ENCODE measurements at places on chromosomes 12 and 14. TPM values are rescaled to one million over a fixed set of nuclear protein-coding genes. Genes with fewer than 3 reads are reported as not detected.
A peak's percentile ranks its signal among the peaks of the same experiment; 100 is the strongest.

The EIF2S1 gene
- 94.2 TPM for total RNA-seq

The PHC1 gene
- 14.5 TPM for total RNA-seq

The PIWIL1 gene
- not detected for total RNA-seq

The BCL2L14 gene
- total RNA-seq = 0.24 TPM

The LTBR gene
- 84.2 TPM for total RNA-seq

The P2RX2 gene
- total RNA-seq = not detected

The PRICKLE1 gene
- total RNA-seq = 1.4 TPM

The AKAP6 gene
- 4.4 TPM for total RNA-seq

The C12orf60 gene
- 0.76 TPM for total RNA-seq

The MYBPC1 gene
- 0.40 TPM for total RNA-seq

The PRPH gene
- 0.64 TPM for total RNA-seq

The GDF3 gene
- not detected for total RNA-seq

The TEX52 gene
- total RNA-seq = not detected

The MMP17 gene
- total RNA-seq = 2.2 TPM

GRCh38 chr12:49288412-49288853, 6.5 kb upstream of the PRPH start:
- ATAC-seq = peak; percentile 67

GRCh38 chr14:76780058-76780345, 18.7 kb downstream of the VASH1 start:
- ATAC-seq = no peak

DNA sequence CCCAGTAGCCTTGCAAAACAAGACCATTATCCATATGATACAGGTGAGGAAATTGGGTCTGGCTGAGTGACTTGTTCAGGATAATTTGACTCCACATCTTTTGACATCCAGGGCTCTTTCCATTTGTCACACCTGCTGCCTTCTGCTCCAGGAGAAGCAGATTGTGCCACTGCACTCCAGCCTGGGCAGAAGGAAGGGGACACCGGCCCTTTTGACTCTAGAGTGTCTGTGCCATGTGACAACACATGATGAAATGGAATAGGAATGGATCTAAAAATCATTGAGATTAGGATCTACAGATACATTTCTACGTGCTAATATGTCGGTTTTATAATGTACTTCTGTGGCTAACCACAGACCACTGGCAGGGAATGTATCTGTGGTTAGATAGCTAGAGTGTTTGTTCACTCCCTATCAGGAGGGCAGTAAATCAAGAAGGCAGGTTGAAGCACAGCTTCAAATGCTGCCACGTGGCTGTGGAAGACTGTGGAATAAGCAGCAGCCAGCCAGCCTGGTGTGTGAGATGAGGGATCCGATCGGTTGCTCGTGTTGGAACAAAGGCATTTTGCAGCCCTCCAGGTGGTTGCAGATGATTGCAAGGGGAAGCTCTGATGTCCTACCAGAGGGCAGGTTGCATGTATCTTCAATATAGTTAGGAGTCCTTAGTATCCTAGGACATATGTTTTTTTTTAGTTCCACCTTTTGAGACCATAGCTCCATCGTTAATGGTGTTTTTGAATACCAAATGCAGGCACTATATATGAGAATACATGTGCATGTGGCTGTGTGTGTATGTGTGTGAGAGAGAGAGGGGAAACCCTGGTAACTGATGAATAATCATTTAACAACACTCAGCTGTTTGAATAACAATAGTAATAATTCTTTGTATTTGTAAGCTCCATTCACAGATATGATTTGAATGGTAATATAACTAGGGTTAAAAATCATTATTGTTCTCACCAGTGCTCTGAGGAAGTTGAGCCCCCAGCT, 28.6 kb downstream of the EML1 start:
- no peak for ATAC-seq

- no peak for ATAC-seq
These were observed 22.1 kb downstream of the FGD6 start for GRCh38 chr12:95195122-95195521.

- peak; percentile 77 for ATAC-seq
These were observed 6.0 kb downstream of the TMCC3 start for GRCh38 chr12:94644141-94644979.

DNA sequence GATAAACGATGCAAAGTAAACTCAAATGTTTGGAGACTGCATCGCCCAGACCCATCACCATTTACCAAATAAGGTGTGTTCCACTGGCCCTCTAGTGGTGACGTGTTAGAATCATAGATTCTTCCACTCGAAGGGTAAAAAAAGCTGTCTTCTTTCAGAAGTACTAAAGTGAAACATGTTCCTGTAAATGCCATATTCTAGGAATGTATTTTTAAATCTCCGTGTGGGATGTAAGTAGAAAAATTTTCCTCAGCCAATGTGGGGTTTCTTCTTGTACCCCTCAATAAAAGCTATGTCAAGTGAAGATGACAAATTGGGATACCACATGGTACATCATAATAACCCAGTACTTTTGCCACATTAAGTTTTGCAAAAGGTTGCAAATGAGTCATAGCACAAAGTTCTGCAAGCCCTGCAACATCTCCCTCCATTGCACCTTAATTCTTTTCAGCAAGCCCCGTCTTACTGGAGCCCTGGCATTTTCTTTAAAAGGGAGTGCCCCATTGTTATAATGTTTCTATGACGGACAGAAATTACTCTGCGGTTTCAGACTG, 100.8 kb downstream of the CCER1 start:
- ATAC-seq = peak; percentile 78

DNA sequence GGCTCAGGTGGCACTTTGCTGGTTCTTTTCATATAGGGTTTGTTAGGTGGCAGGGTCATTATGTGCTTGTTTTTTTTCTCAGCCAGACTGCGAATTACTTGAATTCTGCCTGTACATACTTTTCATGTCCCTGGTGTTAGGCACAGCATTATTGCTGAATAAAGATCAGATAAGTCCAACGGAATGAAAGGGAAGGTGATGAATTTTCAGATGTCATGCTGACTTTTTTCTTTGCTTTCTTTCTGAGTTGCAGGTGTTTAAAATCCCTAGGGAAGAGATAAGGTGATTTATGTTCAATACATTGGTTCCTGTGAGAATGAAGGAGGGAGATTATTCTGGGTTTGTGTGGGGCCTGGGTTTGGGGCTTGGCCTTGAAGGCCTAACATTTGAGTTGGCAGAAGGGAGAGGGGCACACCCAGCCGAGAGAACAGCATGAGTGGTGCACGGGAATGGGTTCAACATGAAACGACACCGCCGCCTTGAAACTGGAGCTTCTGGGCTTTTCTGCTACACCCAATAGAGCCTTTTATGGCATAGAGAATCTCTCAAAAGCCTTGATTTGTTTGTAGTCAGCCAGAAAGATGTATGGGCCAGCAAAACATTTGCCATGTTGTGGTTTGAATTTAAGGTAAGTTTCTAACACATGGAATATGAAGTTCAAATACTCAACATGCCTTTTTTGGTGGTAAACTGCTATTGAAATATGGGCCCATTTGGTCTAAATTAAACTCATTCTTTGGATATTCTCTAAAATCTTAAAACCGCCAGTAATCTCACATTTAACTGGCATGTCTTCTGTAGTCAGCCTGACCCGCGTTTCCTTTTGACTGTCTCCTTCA, 477.0 kb downstream of the PCNX1 start:
- ATAC-seq = no peak

DNA sequence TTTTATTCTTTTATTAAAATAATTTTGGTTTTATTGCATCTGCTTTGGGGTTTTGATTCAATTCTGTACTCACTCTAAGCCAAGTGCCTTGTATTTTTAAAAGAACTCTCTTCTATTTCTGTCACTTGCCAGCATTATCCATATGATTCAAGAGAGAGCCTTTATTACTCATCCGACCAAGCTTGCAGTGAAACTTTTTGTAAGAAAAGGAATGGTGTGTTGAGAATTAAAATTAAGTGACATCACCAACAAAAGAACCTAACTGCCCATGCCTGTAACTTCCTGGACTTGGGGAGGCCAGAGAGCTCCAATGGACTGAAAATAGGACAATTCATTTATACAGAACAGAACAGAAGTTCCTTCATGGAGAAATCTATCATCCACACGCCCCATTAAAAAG, 52.1 kb downstream of the GALNT4 start:
- no peak for ATAC-seq

- ATAC-seq = no peak
These were observed 3.9 kb downstream of the PALS1 start for GRCh38 chr14:67245104-67245503.

GRCh38 chr14:97218274-97218673, 421.1 kb downstream of the VRK1 start:
- no peak for ATAC-seq

DNA sequence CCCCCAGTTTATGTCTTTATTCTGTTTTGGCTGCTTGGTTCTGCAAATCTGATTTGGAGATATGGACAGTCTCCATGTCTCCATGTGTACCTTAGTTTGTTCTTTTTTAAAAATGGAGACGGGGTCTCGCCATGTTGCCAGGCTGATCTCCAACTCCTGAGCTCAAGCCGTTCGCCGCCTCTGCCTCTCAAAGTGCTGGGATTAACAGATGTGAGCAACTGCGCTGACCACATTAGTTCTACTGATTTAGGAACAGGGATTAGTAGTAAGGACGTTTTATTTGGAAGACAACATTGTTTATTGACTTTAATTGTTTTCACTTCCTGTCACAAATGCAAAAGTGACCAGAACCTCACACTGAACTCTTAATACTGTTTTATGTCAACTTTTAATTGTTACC, 14.7 kb downstream of the AEBP2 start:
- ATAC-seq = no peak

DNA sequence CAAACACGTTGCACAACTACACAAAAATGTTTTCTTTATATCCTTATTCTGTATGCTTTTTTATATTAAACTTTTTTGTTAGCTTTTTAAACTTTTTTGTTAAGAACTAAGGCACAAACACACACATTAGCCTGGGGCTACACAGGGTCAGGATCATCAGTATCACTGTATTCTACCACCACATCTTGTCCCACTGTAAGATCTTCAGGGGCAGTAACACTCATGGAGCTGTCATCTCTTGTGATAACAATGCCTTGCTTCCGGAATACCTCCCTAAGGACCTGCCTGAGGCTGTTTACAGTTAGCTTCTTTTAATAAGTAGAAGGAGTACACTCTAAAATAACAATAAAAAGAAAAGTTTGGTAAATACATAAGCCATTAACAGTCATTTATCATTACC, 42.2 kb downstream of the PLEKHA5 start:
- ATAC-seq = no peak

DNA sequence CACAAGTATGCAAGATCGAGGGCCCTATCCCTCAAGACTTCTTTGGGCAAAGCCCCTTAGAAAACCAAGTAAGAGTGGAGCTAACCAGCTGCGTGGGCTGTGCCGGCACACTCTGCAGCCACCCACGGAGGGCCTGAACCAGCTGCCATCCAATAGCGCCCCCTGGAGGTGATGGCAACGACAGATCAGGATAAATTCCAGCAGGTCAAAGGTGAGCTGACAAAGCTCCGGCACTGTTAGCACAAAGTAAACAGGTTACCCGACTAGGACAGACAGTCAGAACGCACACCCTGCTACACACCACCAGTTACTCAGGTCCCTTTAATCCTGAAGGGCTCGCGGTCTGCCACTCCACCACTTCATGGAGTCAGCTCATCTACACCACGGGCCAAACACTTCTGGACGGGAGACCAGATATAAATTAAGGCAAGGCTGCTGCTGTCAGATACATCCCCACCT, 4.9 kb downstream of the ZBTB39 start:
- ATAC-seq = peak; percentile 85

DNA sequence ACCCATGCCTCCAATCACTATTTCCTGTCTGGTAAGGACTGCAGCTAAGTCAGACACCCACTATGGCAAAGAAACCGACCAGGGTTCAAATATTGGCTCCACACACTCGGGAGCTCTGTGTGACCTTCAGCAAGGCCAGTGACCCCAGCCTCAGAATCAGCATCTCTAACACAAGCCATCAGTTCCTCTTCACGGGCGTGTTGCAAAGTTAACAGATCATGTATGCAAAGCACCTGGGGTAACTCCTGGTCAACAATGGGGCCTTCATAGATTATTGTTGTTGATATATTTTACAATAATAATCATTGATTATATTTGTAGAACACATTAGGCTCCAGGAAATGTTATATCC, 6.2 kb upstream of the FAM222A start:
- no peak for ATAC-seq

DNA sequence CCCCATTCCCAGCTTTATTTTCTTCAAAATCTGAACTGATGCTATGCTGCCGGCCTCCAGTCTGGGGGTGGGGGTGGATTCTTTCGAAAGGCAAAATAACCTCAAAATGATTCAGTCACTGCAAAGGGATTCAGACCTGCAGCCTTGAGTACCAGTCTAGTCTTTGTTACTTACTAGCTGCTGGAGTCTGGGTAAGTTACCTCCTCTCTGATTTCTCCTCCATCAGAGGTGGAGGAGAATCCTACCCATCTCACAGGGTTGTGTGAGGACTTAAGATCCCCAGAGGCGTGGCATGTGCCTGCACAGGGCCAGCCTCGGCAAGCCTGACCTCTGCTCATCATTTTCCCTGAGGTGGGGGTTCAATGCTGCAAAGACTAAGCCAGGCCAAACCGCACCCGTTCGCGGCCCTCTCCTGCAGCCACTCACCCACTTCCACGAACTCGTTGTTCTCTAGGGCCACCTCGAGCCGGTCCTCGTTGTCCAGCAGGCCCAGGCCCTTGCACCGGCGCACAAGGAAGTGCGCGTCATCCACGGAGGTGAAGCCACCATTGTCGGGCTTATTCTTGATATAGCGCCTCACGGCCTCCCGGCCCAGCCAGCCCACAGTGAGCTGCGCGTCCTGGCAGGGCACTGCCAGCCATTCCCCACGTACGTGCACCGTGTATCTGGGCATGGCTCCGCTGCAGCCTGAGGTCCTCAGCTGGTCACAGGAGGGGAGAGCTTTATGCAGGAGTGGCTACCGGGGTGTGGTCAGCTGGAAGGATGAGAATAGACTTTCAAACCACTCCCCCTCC, 709 bp downstream of the HAL start:
- no peak for ATAC-seq

DNA sequence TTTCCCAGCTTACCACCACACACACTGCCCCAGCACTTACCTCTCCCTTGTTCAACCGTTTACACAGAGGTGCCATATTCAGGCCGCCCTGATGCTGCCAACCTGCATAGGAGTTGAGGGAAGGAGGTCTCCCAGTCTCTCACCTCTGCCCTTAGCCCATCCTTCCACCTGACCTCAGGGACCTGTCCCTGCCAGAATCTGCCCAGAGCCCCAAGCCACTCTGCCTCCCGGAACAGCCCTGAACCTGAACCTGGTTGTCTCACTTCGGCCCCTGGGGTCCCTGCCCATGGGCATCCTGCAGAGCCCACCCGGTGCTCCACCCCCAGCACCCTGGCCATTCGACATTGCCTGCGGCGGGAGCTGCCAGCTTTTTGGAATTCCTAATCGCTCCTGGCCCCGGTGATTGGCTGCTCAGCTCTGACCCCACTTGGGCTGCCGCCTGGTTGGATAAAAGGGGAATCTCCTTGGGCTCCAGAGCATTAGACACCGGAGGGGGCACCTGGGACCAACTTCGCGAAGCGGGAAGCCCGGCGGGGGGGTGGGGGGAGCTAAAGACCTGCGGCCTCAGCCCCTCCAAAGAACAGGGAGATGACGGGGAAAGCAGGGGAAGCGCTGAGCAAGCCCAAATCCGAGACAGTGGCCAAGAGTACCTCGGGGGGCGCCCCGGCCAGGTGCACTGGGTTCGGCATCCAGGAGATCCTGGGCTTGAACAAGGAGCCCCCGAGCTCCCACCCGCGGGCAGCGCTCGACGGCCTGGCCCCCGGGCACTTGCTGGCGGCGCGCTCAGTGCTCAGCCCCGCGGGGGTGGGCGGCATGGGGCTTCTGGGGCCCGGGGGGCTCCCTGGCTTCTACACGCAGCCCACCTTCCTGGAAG, at the start of gene VSX2:
VSX2 (plus strand) TSS at position 476 of the 874 bp plus-strand sequence; CDS start at position 589, 113 bp downstream.
- no peak for ATAC-seq

GRCh38 chr14:103296007-103296406, 38.0 kb upstream of the EIF5 start:
- ATAC-seq = peak; percentile 52
